HFF-Myc (cell line): ENCODE measurements at places on chromosomes 2 and 18.

DNA sequence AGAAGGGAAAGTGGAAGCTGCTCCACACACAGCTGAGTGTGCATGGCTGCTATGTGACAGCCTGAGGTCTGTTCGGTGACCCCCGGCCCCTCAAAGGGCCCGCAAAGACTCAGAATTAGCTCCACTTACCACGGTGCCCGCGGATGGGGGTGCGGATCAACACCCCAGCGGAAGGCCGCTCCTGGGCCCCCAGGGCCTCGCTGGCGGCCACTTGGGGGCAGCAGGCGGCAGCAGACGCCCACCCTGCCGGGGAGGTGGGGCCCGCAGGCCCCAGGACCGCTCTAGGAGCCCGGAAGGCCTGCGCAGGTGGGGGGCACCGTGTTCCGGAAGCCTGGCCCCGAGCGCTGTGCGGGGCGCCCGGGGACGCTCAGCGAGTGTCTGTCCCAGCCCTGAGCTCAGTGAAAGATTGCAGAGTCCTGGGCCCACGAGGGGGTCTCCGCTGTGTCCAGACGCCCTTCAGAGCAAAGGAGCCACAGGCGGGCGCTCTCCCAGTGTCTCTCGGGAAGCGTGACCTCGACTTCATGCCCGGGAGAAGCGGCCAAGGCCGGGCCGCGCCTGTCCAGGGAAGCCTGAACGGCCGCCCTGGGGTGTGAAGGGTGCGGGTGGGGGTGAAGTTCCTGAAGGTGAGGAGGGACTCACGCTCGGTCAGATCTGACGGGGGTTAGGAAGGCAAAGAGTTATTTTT is 118.7 kb downstream of the VAPA start:
- no peak for DNase-seq

DNA sequence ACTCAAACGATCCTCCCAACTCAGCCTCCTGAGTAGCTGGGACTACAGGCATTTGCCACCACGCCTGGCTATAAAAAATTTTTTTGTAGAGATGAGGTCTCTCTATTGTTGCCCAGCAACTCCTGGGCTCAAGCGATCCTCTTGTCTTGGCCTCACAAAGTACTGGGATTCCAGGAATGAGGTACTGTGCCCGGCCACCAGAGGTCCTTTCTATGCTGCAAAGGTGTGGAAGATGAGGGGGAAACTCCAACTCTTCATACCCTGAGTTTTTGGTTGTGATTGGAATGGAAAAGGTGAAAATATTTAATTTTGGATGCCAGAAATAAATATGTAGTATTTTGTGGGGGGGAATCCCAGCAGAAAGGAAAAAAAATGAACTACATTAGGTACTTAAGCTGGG is 36.0 kb downstream of the MRPL33 start:
- no peak for DNase-seq

DNA sequence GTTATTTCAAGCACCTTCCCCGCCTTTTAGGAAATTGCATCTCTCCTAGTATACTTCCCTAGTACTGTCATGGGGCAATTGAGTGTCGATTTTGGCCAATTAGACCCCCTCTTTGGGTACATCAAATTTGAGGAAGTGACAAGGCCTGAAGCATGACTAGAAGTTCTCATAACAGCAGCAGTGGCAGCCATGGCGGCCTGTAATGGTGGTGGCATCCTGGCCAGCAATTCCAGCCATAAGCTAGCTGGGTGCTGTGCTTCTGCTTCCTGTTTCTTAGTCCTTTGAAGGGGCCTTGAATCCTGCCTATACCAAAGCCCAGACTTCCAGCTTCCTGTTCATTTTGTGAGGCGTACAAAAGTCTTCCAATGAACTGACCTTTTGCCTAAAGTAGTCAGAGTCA is 523.1 kb downstream of the PLCL1 start:
- no peak for DNase-seq

DNA sequence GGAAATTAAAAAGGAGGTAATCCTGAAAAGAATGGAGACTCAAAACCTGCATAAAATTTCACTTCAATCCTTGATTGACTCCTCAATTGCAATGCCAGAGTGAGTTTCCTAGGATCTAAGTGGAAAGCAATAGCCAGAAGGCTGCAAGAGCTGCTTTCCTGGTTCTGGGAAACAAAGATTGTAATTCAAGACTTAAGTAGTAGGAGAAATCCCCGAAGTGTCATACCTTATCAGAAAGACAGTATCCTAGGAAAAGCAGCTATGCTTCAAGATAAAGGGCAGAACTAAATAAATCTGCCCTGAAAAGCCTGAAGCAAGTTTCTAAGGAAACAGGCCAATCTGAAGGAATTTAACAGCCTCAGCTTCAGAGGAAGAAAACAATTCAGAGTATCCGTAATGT is 390.2 kb downstream of the DSC3 start:
- DNase-seq = no peak

- DNase-seq = no peak
Observed at GRCh38 chr2:238142382-238143205, 4.1 kb downstream of the KLHL30 start.

DNA sequence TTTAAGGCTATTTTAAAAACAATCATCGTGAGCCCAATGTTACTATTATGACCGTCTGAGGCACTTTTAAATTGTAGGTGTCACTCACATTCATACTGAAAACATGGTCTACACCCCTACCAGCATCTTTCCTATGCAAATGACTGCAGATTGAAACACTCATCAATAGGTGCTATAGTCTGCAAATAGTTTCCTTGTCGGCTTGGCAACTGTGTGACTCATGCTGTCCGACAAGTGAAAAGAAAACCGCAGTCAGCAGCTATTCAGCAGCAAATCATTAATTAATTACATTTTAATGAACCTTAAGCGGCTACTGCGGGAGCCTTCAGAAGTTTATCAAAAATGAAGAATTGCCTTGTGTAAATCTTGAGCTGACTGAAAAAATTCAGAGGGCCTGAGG is 134.4 kb downstream of the FIGN start:
- no peak for DNase-seq

- no peak for DNase-seq
Observed at GRCh38 chr2:64634345-64635267, 19.1 kb downstream of the SERTAD2 start.

DNA sequence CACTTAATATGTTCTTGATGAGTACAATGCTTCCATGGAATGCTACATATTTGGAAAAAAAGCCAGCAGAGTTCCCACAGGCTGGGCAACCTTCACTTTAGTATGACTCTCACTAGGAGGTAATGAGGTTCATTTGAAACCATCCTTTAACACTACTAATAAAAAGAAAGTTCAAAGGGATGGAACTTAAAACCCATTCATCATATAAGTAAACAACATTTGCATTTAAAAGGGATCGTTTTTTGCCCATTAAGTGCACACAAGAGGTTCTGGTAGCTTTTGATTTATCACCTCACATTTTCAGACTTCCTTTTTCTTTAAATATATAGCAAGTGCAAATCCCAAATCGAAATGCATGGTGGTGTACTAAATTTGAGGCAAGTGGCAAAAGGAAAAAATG is 270.8 kb upstream of the DCC start:
- DNase-seq = no peak

GRCh38 chr2:76501641-76502040 is 790.9 kb upstream of the GCFC2 start:
- no peak for DNase-seq

DNA sequence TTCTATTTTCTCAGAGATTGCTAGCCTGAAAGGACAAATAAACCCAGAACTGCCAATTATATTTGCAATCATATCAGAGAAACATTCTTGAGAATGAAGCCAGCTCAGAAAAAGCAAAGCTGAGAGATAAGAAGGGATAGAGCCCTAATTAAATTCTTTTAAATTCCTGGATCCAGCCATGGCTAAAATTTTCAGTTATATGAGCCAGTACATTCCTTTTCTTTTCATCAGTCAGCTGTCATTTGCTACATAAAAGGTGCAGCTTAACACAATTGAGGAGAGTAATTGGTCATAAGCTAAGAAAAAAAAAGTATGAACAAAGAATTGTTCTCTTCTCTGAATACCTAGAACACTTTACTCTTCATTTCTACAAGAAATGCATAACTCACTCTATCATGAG is 303.5 kb upstream of the FIGN start:
- no peak for DNase-seq

DNA sequence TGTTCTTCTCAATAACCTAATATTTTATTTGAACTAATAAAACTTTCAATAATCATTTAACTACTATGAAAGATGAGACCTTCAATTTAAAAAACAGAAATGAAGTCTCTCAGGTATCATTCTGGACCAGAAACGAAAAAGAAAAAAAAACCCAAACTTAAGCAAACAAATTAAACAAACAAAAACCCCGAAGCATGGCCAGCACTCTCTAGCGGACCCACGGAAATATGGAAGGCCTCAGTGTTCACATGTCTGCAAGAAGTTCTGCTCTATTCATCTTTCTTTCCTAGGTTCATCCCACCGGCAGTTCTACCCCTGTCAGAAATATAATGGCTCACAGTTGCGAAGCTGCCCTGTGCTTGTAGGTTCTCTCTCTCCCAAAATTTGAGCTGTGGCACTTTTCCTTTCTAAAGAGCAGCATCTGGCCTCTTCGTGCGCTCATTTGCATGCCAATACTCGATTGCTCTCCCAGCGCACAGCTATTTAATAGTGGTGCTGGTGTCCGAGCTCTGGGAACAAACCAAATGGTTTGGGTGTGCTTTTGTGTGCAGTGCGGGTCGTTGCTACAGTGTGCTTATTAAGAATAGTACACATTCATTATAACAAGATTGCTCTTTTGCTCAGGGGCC is 129.0 kb upstream of the ZEB2 start:
- DNase-seq = no peak

- no peak for DNase-seq
Observed at GRCh38 chr2:121004950-121005349, 269.3 kb downstream of the GLI2 start.

DNA sequence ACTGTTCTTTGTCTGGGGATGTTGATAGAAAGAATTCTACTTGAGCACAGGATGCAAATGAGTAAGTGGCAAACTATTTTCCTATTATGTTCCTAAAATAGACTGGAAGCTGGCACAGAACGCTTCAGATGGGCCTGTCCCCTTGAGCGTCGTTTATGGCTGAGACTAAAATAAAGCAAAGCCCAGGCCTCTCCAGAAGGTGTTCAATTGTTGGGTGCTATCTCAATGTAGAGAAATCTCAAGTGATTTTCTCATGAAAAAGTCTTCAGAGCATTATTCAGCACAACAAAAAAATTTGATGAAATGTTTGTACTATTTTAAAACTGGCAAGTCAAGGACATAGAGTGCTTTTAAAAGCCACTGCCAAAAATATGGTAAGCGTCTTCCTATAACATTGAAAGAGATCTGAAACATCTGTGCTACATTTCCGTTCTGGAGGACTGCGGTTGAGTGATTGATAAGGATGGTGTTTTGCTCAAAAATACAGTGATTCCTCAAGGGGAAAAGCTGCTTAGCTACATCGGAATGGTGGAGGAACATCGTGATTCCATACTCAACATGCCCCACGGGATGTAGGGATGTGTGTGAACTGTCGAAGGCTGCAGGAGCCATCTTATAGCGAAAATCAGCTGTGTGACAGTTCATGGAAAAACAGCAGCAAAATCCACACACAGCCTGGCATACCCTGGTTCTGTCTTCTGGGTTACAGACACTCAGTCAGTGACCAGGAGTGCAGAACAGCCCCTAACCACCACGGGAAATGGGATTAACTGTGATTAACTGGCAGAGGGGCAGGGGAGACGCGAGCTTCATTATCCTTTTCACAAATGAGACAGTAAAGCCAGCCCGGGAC is 10.4 kb upstream of the LRRFIP1 start:
- DNase-seq = peak; percentile 69

GRCh38 chr2:144358979-144359541 is 160.9 kb downstream of the ZEB2 start:
- no peak for DNase-seq

GRCh38 chr18:70284976-70285620 is 3.7 kb upstream of the SOCS6 start:
- DNase-seq = no peak

- no peak for DNase-seq
Observed at GRCh38 chr2:126878601-126879000, 20.1 kb upstream of the TEX51 start.

DNA sequence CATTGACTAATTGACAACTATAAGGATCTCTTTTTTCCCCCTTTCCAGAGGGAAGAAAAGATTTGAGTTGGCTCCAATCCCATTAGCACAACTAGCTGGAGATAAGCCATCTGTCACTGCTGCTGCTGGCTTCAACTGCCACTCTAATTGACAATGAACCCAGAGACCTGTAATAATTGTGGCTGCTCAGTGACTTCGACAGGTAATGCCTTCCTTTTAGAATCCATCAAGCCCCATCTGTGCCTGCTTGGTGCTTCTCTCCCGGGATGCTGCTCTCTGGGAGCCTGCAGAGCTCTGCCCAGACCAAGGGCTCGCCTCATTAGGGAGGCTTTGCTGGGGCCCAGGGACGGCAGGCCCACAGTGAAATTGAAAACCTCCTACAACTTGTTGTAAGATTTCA is 376.7 kb upstream of the SOX11 start:
- DNase-seq = no peak

DNA sequence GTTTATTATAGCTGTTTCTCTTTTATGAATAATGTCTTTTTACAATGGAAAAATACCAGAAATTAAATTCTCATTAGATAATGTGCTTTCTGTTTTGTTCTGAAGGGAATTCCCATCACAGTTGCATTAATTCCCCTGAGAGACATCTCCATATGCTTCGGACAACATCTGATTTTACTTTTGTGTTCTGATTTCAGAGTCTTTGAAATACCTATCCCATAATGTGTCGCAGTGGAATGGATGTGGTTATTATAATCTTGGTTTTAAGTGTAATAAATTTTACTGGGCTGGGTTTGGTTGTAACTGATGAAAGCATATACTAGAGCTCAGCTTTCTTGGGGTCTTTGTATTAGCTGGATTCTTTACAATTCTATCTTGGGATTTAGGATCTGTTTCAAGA is 12.5 kb downstream of the SPTBN1 start:
- DNase-seq = no peak

- no peak for DNase-seq
Observed at GRCh38 chr2:33494155-33494779, 17.8 kb downstream of the RASGRP3 start.

GRCh38 chr2:10537522-10538199 is 89.5 kb upstream of the ODC1 start:
- DNase-seq = no peak

DNA sequence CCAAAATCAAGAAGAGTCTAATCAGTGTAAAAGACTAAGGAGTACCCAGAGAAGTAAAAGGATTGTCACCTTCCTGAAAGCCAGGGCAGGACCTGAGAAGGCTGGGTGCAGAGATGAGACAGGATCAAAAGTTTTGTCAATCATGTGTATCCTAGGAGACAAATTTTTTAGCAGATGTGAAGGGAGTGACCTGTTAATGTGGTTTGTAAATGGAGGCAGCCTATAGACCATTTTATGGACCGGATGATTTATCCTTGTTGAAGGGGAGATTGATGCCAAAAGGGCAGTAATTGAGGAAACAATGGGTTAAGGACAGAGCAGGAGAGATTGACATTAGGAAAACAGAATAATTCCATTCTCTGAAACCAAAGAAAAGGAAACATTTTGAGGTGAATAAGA is 813 bp downstream of the NDC80 start:
- DNase-seq = no peak

DNA sequence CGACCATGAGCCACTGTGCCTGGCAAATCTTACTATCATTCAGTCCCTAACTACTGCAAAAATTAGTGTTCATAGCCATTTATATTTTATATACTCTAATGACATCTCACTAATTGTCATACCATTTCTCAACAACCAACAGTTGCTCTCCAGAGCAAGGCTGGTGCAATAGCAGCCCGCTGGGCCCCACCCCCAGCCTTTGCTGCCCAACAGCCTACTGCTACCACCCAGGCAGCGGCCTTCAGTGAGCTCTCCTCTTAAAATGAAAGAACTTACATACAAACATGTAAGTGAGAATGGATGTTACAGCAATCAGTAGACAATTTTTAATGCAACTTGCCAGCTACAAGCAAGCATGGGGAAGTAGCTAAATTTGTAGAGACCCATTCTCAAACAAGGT is 90.5 kb downstream of the HNRNPLL start:
- DNase-seq = no peak
